ENCODE measurements at places on chromosomes 12 and 14.

GRCh38 chr12:84507956-84508850 lies 404.4 kb downstream of the SLC6A15 start:
- no peak for DNase-seq

- DNase-seq, result no peak
These were observed 13.8 kb downstream of the MTHFD1 start for GRCh38 chr14:64401949-64402348.

DNA sequence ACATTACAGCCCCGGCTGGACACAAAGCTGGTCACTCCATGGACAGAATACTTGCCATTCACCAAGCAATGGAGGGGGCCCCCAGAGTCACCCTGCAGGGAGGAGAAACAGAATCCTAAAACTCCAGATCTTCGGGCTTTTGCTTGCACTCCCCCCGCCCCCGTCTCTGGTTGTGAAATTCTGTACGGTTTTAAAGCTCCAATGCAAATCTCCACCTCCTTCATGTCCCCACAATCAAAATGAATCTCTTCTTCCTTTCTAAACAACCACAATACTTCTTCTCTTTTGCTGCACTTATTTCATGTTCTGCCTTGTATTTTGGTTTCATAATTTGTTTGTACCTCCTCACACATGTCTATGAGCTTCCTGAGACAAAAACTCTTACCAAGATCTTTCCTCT lies 5.8 kb upstream of the BIN2 start:
- DNase-seq, result peak; percentile 42

- DNase-seq, result no peak
These were observed 10.4 kb upstream of the ITPK1 start for GRCh38 chr14:93126111-93126510.

DNA sequence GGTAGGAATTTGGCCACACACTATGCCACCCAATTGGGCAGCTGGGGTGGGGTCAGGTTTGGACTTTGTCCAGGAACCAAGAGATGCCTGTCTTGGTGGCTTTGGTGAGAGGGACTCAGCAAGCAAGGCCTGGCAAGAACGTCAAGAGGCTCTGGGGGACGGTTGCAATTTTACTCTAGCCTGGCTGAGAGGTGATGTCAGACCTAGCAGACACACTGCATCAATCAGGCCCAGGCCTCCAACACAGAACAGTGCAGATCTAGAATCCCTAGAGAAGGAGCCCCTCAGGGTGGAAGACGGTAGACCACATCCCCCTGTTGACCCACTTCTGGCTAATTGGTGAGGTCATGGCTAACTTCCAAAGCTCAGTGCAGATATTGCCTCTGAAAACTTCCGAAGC lies 1.6 kb upstream of the UNC119B start:
- DNase-seq, result no peak

DNA sequence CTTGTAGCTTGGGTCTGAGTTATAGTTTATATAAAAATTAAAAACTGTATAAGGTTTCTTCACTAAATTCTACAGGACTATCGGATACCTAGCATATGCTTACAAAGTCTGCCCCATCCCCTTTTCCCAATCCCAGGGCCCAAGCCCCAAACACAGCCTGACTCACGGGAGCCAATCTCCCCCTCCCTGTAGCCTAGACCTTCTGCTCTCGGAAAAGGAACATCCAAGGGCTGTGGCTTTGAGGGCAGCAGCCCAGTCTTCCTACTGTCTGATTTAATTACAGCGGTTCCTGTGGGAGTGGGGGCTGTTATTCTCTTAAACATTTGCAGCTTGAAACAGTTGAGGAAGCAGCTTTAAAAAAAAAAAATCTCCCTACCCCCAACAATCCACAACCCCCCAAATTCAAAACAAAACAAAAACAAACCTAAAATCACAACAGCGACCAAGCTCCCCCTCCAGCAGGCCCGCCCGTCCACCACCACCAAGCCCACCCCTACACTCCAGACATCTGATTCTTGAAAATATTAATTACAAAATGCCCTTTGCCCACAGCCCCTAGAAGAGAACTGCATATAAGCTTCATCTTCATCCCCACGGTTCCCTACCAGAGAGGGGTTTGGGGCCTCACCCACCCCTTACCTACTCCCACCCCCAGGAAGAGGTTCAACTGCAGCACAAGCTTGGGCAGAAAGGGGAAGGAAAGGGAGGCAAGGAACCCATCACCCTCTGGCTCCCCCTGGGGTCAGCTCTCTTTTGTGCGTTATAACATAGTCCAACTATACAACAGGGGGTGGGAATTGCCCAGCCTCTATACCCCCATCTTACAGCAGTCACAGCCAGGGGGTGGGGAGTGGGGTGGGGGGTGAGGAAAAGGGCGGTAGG lies 1.1 kb upstream of the PRKAG1 start:
- DNase-seq, result peak; percentile 42

DNA sequence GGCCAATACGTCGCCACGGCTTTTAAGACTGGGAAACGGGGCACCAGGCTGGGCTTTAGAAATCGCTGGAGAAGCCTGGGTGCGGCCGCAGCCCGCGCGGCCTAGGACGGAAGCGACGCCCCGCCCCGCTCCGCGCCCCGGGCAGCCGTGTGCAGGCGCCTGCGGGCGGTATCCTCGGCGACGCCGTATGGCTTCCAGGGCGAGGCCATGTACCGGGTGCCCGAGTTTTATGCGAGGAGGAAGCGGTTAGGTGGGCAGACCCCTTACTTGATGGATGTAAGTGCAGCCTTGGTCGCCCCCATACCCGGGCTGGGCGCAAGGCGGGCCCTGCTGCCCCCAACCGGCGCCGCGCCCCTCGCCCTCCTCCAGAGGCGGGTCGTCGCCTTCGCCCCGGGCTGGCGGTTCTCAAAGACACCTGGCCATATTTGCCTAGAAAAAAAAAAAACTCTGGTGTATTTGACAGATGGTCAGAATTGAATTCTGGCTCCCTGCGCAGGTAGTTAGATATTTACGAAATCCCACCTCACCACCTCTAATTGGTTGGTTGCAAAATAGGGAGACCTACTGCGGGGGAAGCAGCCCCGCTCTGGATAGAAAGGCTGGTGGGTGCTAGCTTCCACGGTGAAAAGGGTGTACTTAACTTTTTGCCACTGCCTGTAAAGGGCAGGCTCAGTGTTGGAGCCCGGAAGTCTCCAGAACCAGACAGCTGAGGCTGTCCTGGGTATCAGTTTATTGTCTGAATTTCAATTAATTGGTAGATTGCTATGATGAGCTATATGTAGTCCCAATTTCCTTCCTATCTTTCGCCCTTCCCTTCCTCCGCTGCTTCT lies at the start of gene PPP1R36:
TSS of gene PPP1R36 (plus strand) at position 171 of the 830 bp plus-strand sequence. CDS start at position 208, 37 bp downstream.
- peak; percentile 65 for DNase-seq

GRCh38 chr12:116547955-116548501 lies 11.2 kb upstream of the MAP1LC3B2 start:
- no peak for DNase-seq

- no peak for DNase-seq
These were observed 354.4 kb downstream of the MED13L start for GRCh38 chr12:115922952-115923564.

GRCh38 chr14:36317650-36318049 lies 2.8 kb downstream of the MBIP start:
- DNase-seq, result no peak

DNA sequence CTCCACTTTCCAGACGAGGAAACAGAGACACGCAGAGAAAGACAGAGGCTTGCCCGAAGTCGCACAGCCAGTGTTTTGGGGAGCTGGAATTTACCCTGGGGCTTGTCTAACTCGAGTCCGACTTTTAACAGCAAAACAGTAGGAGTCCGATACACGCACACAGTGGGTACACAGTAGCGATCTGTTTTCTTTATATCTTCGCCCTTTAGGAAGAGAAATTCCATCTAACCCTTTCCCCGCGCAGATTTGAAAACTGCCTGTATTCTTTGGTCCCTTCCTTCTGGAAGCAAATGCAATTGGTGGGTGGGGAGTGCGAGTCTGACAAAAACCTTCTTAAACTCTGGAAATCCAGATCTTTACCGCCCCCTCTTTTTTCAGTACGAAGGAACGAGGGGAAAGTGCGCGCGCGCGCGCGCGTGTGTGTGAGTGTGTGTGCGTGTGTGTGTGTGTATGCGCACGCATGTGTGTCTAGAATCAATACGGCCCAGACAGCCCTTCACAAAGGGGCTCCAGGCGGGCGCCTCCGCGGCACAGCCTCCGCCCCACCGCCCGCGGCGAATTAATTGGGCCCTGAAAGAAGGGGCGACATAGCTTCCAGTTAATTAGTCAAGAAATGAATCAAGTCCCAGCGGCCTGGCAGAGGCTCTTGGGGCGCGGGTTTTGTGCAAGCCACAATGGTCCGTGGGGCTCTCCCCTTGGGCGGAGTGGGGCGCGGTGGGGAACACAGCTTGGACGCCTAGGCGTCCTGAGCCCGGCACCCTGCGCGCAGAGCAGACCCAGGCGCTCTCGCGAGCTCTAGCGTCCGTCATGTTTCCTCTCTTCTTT lies 14.0 kb upstream of the TBX3 start:
- no peak for DNase-seq

DNA sequence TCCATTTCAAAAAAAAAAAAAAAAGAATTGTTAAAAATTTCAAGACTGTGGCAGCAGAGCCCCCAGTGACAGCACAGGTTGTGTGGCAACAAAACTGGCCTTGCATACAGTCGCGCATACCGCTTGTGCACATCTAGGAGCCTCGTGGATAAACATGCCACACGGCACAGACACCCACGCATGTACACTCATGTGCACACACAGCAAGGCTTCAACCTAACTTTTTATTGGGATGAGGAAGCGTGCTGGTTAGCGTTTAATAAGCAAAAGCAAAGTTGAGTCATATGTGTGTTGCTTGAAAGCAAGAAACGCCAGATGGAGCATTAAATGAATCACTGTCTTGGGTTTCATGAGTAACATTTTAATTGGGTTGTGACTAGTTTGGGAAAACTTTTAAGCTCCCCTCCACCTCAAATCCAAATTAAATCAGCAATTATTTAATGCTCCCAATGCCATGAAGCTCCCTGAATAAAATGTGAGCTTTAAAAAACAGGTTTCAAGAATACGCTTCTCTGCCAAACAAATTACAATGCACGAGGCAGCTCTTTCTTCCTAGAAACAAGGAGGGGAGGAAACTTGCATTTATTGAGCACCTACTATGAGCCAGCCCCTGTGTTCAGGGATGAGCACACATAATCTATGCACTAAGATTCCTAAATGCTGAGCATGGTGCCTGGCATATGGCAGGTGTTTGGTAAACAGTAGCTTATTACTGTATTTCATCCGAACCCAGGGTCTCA lies 35.7 kb upstream of the EML1 start:
- no peak for DNase-seq

DNA sequence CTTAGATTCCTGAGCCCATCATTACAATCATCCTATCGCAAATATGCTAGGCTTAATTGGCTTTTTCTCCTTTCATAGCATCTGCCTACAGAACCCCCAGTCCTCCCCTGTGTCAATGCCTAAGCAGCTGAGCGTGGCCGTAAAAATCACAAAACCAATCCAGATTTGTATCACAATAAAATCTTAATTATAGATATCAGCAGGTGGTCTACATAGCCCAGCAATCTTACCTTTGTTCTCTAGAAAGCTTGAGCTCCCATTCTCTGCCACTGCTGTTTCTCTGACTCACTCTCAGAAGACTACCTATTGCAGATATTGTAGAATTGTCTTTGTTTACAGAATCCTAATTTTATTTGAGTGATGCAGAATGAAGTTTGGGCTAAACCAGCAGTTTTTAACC lies 37.9 kb upstream of the PPM1A start:
- DNase-seq, result no peak

DNA sequence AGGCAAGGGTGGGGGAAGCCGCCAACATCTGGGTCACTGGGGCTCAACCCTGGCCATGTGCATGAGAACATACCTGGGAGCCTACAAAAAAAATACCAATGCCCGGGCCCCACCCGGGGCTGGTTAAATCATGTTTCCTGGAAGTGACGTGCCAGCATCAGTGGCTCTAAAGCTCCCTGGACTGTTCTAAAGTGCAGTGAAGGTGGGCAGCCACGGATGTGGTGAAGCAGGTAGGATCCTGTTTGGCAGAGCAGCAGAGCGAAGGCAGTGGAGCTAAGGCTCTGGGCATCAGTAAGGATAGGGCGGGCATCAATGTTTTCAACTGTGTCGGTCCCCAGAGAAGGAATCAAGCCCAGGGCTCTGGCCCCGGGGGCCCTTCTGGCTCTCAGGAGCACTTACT lies 525 bp upstream of the GPR68 start:
- peak; percentile 87 for DNase-seq

DNA sequence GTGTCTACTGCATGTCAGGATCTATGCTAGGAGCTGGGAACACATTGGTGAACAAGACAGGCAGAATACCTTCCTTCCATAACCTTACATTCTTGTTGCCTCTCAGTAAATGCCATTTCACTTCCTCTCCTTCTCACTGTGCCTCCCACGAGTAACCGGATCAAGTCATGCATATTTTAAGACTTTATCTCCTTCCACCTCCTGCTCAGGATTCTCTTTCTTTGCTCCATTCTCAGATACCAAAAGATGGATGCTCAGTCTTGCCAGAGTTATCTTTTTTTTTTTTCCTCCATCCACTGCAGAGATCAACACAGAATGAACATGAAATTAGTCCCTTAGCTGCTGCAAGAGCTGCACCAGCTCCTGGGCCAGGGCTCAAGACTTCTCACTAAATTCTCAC lies 20.0 kb upstream of the APPL2 start:
- no peak for DNase-seq

GRCh38 chr12:82474798-82475184 lies 116.5 kb downstream of the METTL25 start:
- DNase-seq, result no peak

GRCh38 chr12:62866451-62867082 lies 68.4 kb downstream of the PPM1H start:
- no peak for DNase-seq

- DNase-seq, result peak; percentile 87
These were observed 227.7 kb upstream of the CRY1 start for GRCh38 chr12:107320929-107321631.

- DNase-seq, result no peak
These were observed 4.4 kb downstream of the ITGA7 start for GRCh38 chr12:55703288-55703687.

DNA sequence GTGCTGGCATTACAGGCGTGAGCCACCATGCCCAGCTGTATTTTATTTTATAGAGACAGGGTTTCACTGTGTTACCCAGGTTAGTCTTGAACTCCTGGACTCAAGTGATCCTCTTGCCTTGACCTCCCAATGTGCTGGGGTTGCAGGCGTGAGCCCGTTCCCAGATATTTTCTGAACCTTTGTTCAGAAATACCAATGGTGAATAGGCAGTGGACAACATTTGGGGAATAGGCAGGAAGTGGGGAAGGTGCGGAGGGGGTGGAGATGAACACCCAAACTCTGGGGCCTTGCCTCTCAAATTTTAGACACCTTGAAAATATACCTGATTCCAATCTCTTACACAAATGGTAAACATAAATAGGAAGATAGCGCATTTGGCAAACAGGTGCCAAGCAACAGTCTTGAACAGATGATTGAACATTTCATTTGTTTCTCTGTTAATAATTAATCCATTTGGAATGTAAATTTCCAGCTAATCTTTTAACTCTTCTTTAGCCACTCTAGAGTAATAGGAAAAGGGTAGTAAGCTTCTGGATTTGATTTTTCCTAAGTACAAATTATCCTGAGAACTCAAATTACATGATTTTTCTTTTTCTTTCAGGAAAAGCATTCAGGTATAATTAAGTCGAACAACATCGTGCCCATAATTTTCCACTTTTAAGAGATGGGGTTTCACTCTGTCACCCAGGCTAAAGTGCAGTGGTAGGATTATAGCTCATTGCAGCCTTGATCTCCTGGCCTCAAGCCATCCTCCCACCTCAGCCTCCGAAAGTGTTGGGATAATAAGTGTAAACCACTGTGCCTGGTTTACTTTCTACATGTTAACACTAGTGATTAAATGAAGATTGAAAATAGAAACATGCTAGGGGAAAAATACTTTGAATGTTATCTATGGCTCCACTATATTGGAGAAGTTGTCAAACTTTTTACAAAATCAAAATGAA lies 22.9 kb upstream of the RNF34 start:
- DNase-seq, result no peak

GRCh38 chr12:87185367-87185766 lies 843.8 kb downstream of the C12orf50 start:
- DNase-seq, result no peak

Measured in CD4-positive, alpha-beta T cell treated with Interleukin-6 for 4 hours (primary cell).